ENCODE measurements at places on chromosomes 12 and 14. TPM values are rescaled to one million over a fixed set of nuclear protein-coding genes. Genes with fewer than 3 reads are reported as not detected.
A peak's percentile ranks its signal among the peaks of the same experiment; 100 is the strongest.

DNA sequence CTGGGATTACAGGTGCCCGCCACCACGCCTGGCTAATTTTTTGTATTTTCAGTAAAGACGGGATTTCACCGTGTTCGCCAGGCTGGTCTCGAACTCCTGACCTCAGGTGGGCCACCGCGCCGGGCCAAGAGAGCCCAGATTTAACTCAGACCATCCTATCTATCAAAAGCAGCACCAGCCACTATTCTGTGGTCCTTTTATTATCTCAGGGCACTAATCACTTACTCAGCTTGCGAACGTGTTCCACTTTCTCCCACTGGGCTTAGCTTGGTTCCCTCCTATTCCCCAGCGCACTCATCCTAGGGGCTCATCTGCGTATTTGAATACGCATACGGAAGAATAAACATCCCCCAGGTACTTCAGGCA is 16.2 kb upstream of the AACS start:
- DNase-seq, result no peak

FIGNL2 gene
- 1.1 TPM for polyA plus RNA-seq

DNA sequence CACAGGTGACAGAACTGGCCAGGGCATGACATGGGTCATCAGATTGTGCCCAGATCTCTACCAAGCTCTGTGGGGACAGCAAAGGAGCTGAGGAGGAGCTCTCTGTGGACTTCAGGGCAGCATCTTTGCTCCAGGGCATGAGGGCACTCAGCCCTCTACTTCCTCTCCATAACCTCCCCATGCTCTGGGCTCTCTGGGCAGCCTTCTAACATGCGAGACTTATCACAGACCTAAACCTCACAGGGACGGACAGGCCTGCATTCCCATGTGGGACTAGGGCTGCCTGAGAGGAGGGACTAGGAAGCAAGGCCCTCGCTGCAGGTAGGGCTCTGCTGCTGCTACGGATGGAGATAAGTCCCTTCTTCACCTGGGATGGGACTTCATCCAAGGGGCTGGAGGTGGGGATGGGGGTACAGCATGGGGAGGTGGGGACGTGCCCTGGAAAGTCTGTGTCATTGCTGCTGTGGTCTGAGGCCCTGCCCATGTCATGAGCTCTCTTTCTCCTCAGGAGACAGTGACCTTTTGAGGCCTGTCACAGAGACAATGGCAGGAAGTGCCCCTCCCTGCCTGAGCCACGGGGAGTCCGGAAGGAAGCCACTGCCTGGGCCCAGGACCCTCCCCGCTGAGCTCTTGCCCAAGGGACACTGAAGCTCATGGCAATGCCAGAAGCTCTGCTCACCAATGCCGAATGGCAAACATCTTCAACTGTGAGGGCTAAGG is 44.1 kb downstream of the PITPNM2 start:
- no peak for DNase-seq

DNA sequence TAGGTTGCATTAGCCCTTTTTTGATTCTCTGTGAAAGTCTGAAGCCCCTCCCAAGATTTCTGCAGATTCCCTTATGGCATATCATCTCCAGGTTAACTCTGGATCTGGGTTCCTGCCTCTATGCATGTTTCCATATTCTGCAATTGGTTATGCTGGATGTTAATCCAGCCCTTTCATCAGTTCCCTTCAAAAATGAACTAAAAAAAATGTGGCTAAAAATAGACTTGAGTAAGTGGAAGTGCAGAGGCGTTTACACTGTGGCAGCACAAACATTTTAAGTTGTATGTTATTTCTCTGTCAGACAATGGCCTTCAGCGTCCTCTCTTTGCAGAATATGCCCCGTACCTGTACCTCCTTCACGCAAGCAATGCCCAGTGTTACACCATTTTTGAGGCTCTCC is 11.4 kb downstream of the MGST1 start:
- no peak for DNase-seq

GRCh38 chr14:100629696-100630095 is 42.5 kb upstream of the BEGAIN start:
- no peak for DNase-seq

CBLN3 gene
- polyA plus RNA-seq, result 0.19 TPM

ETFBKMT gene
- polyA plus RNA-seq, result 0.87 TPM

GRCh38 chr12:119440803-119441360 is 106.4 kb downstream of the CCDC60 start:
- no peak for DNase-seq

GRCh38 chr14:61140271-61140670 is 140.9 kb downstream of the TMEM30B start:
- DNase-seq, result no peak

DNA sequence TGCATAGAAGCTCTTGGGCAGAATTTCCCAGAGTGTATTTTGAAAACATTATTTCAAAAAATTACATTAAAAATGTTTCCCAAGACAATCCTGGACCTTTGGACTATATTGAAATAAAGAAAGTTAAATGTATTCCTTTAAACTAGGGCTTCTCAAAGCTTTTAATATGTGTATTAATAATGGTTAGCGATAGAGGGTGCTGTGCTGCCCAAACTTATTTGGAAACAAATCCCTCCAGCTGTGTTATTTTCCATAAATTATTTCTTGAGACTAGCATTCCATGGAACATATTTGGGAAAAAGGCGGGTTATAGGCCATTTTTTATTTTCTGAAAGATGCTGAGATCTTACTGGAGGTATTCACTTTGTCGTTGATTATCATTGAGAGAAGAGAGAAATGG is 397.8 kb upstream of the MIS18BP1 start:
- peak; percentile 11 for DNase-seq

DNA sequence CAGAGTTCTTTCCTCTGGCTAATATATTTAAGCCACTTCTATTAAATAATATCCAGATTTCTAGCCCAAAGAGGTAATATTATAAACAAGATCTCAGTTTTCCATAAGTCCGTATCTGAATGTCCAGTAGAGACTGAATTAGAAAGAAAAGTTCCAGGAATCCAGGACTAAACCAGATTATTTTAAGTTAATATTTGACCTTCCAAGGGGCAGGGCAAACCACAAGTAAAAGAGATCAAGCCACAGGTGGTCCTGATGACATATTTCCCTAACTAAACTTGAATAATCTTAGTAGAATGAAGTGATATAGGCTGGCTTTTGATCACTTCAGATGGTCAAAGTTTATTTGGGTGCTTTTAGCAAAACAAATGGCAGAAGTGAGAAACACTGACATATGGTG is 43.3 kb upstream of the E2F7 start:
- DNase-seq, result no peak

DNA sequence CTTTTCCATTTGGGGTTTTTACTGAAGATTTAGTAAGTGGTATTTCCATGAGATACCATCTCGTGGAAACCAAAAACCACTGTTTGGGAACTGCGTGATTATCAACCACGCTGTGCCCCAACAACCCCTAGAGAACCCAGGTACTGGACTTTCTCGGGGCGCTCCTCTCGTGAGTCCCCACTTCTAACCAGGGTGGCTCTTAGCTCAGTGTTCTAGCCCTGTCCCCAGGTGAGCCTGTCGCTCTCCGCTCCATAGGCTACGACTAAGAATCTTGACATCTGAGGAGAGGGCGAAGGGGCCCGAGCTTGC is 686 bp downstream of the MCRS1 start:
- no peak for DNase-seq

- DNase-seq, result no peak
Measured at GRCh38 chr12:23083267-23083666, 458.3 kb downstream of the ETNK1 start.

- DNase-seq, result no peak
Measured at GRCh38 chr12:60487284-60487683, 891.5 kb downstream of the SLC16A7 start.

DNA sequence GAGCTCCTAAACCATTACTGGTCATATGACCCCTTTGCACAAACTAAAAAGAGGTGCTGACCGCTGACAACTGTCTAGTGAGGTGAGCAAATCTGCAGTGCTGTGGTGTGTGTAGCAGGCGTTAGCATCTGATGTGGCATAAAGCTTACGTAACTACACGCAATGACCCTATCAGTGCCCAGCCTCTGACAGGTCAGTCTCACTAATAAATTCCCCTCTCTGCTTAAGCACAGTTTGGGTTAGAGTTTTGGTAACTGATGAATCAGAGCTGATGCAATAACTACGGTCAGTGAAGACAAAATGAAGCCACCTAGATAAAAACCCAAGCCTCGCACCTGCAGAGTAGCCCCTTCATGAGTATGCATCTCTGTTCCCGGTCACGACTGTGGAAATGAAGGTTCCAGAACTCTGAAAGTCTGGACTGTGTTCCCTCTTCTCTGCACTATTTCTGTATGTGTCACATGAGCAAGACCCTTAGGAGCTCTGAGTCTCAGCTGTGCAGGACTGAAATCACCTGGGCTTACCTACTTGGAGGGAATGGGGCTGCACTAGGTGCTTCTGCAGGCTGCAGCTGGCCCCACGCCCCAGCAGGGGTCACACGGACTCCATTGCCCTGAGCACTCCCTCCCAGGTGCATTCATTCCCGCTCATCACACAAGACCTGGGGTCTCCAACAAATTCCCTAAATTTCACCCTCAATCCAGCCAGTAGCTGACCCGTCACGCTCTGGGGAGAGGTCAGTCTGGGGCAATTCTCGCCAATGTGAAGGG is 54.4 kb downstream of the RIMBP2 start:
- DNase-seq, result peak; percentile 10

DNA sequence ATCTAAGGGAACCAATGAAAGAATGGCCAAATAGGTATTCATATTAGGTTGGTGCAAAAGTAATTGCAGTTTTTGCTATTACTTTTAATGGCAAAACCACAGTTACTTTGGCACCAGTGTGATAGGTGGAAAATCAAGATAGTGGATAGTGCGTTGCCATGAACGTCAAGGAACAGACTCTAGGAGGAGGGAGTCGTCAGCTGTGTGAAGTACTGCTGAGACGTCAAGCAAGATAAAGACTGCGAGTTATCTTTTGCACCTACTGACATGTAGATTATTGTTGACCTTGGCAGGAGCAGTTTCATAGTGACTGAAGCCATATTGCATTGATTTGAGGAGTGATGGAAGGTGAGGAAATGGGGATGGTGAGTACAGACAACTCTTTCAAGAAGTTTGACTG is 8.3 kb downstream of the YLPM1 start:
- no peak for DNase-seq

KLRC2 gene
- not detected for polyA plus RNA-seq

ZDHHC22 gene
- 17.6 TPM for polyA plus RNA-seq

CS gene
- polyA plus RNA-seq, result 63.3 TPM

DNA sequence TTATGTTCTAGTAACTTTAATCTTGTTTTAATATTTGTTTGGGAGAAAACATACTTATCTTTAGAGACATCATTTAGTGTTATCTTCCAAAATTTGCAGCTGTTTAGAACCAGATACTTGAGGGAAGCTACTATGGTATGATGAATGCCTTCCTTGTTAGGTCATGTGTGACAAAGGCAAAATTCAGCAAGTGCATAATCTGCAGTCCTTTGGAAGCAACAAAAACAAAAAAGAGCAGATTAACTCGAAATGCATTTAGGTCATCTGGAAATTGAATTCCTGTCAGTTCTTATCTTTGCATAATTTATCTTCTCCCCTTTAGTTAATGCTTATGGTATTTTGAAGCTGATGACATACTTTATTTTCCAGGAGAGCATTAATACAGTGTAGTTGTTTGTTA is 3.5 kb downstream of the FBXO34 start:
- no peak for DNase-seq

SALL2 gene
- polyA plus RNA-seq, result 121 TPM

- peak; percentile 30 for DNase-seq
Measured at GRCh38 chr12:13592063-13592942, 389.1 kb downstream of the GRIN2B start.

DNA sequence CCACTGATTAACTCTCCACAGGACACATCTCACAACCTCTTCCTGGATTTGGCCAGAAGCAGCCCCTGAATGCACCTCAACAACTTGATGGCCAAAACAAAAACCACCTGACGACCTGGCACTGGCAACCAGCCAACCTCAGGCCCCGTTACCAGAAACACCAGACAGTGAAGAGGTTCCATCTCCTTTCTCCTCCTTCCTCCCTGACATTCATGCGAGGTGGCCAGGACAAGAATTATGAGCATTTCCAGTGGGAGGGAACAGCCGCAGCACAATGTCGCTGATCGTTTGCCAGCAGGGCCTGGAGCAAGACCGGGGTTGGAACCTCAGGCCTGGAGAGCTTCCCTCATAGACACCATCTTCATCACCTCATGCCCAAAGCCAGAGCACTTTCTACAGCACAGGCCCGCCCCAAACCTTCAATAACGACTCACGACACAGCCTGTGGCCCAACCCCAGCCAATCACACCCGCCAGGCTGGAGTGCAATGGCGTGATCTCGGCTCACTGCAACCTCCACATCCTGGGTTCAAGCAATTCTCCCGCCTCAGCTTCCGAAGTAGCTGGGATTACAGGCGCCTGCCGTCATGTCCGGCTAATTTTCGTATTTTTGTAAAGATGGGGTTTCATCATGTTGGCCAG is 48.7 kb downstream of the CCDC88C start:
- no peak for DNase-seq

DLK1 gene
- polyA plus RNA-seq, result 1.2 TPM

TMPRSS12 gene
- not detected for polyA plus RNA-seq

OR4K5 gene
- polyA plus RNA-seq, result not detected

DNA sequence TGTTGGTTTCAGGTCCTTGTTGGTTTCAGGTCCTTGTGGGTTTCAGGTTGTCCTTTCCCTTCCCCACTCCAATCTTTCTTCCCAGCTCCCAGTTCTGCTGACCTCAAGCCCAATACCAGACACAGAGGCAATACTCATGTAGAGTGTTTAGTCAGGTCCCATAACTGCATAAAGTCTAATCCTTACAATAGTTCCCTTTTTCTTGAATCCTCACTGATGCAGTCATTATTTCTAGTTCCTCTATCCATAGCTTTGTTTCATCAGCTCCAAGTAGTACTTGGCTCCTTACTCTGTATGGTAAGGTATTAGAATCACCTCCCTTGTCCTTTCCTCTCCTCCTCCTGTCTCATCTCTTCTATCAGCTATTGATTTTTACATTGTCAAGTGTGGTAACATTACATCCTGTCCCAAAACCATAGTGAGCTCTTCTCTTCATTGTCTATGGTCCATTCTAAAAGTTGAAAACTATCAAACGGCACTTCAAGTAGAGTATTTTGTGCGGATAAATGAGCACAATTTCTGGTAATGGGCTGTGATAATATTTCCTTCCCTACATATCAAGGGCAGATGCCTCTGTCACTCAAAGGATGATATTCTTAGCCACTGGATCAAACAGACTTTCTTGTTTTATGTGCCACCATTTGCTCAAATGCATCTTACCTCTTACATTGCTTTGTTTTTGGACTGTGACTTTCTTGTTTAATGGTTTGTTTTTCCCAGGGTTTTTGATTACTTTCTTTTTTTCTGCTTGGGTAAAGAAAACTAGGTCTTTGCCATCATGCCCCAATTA is 57.2 kb upstream of the JDP2 start:
- DNase-seq, result no peak

FGF6 gene
- polyA plus RNA-seq, result not detected

- DNase-seq, result no peak
Measured at GRCh38 chr14:33611405-33612196, 339.3 kb downstream of the EGLN3 start.

- no peak for DNase-seq
Measured at GRCh38 chr14:34424488-34424887, 37.6 kb downstream of the SPTSSA start.

DNA sequence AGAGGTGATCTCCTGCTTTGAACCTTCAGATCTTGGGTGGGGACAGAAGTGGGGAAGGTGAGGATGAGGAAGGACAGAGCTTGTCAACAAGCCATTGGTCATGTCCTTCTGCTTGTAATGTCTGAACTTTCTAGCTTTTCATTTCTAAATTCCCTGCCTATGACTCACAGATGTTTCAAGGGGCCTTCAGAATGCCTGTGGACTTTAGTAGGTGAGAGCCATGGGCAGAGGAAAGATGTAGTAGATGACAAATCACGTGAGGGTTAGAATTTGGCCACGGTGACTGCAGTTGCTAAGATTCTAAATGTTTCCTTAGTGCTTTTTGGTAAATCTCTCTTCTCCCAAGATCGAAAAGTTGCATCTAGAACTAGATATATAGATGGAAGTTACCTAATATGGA is 18.7 kb upstream of the CREBL2 start:
- no peak for DNase-seq

Data from GM23338 (cell line).